ENCODE measurements at places on chromosomes 6 and 20.

DNA sequence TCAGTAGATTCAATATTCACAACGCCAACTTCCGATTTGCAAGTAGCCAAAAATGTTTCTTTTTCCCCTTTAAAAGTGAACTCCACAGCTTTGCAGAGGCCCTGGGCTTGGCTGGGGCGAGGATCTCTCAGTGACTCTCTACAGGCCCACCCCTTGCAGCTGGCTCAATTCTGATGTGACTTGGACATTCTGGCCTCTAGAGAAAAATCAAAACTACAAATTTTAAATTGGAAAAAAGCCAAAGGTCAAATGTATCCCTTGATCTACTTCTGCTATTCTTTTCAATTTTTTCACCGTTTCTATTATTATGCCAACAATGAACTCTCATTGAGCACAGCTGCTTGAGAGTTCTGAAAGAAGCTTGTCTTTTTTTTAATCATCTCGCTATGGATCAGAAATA, 245.9 kb upstream of the HS3ST5 start:
- no peak for DNase-seq

- DNase-seq, result no peak
These were observed 234.4 kb downstream of the SYNE1 start for GRCh38 chr6:152402791-152403190.

DNA sequence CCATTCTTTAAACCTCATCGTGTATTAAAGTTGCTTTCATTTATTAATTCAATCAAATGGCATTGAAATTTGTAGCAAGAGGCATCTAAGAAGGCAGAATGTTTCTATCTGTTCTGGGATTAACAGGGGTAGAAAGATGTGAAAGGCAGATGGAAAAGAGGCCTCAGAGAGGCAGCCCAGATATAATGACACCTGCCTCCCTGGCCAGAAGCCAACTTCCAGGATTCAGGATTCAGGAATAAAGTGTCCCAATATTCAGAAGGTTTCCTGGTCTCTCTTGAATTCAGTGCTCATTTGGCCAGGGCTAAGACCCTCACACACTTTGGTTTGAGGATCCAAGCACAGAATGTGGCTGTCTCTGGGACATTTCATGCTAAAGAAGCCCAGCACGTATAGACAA, 39.9 kb downstream of the HLA-B start:
- DNase-seq, result no peak

DNA sequence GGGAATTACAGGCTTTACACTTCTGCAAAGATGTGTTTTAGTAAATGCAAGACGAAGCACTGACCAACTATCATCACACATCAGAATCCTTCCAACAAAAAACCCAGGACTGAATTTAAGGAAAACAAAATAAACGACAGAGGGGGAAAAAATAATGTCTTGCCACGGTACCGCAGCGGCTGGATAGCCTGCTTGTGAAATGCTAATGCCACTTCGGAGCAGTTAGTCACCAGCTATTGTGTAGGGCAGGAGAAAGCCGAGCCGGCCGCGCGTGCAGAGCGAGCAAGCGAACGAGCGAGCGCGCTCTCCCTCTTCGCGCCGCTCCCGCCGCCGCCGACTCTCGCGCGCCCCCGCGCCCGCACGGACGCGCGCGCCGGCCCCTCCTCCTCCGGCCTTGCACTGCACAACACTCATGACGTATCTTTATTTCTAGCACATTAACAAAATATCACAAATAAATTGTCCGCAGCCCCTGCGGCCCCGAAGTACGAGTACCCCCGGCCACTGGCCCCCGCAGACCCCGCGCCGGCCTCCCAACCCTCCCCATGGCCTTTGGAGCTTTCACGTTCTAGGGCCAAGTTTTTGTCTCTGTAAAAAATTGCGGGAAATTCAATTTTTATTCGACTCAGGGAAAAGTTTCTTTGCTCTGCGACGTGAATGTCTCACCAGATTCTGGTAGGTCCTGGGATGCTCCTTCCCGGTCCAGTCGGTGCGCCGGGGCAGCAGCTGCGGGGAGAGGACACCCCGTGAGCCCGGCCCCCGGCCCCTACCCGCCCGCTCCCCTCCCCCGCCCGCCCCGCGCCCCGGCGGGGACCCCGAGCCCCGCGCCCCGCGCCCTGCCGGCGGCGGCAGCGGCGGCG, 1.0 kb downstream of the PHIP start:
- DNase-seq, result peak; percentile 92

- DNase-seq, result no peak
These were observed 144.8 kb downstream of the BACH2 start for GRCh38 chr6:90151576-90152422.

GRCh38 chr6:158242071-158242606, 70.1 kb upstream of the TULP4 start:
- DNase-seq, result no peak

All from retina (tissue), 1 donor.